ENCODE measurements at places on chromosomes 2 and 18. TPM values are rescaled to one million over a fixed set of nuclear protein-coding genes. Genes with fewer than 3 reads are reported as not detected.

ZAP70 gene
- 1.4 TPM for total RNA-seq

SIX3 gene
- total RNA-seq, result not detected

ACMSD gene
- not detected for total RNA-seq

SERPINB3 gene
- not detected for total RNA-seq

RNASEH1 gene
- 18.6 TPM for total RNA-seq

TPO gene
- 2.7 TPM for total RNA-seq

DNA sequence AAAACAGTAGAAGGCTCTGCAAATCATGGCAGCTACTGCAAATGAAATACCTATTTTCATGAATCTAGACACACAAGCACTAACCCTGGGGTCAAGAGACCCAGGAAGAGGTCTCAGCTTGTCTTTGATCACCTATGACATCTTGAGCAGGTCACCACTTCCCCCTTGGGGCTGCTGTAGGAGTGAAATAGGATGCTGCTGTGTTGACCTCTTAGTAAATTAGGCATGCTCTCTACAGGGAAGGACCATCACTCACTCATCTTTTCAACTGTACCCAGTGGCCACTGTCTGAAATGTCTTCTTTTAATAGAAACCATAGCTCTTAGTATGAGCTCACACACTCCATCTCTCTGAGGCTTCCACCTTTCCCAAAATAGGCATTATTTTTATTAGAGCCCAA, 83.8 kb downstream of the NCK2 start:
- DNase-seq, result no peak

GRCh38 chr2:157508676-157509075, 64.8 kb upstream of the CYTIP start:
- no peak for DNase-seq

DNA sequence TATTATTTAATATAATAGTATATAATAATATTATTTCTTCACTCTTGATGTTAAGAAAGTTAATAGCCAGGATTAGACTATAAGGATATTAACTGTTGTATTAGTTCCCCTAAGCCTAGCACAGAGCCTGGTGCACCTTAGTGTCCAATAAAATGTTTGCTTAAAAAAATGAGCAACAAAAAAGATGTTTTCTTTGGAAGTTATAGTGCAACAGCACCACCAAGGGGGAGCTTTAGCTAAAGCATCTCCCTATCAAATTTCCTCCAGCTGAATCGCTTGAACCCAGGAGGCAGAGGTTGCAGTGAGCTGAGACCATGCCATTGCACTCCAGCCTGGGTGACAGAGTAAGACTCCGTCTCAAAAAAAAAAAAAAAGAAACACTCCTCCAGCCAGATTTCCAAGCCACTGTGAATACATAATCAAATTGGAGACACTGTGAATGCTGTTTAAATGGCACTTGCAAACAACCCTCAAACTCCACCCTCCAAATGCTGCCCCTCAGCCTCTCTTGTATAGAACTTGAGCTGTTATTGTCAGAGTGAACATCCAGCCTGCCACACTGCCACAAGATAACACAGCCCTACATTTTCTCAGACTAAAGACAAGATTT, 221.9 kb downstream of the DYM start:
- no peak for DNase-seq

DNA sequence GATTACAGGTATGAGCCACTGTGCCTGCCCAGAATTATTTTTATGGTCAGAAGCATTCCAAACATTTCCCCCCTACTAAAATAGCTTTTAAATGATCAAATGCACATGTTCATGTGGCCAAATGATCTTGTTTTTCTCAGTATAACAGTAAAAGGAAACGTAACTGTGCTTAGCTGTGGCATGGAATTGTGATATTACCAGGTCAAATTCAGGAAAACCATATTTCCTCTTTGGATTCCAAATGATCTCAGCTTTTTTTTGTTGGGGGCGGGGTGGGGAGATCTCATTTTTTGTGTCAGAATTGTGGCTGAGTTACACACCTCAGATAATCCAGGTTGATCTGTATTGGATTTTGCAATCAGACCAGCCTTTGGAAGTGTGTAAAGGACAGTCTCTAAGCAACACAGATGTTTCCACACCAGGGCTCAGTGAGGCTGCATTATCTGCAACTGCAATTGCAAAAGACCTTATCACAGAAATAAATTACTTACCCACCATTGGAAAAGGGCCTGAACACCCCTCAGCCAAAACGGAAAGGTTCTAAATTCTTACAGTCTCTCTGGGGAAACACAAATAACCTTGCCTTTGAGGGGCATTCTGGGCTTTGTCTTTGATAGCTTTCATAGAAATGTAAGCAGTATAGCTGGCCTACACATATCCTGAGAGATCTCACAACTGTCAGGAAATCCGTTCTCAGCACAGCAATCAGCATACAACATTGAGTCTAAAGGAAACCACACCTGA, 8.4 kb downstream of the CASP10 start:
- no peak for DNase-seq

- peak; percentile 32 for DNase-seq
These were observed 185.2 kb downstream of the SMAD2 start for GRCh38 chr18:47745227-47745626.

DNA sequence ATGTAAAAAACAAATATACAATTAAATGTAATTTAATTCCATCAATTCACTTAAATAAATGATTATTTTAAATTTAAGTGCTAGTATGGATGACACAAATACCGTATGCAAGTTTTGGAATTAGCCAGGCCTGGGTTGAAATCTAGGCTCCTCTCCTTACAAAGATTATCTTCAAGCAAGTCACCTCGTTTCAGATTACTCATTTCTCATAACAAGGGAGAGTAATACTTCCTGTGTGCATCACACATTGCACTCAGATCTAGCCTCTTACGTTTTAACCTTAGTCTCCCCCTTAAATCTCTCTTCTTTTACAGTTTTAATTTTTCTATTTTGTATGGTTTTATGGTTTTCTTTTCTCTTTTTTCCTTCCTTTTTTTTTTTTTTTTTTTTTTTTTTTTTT, 1475.9 kb upstream of the NXPH2 start:
- no peak for DNase-seq

DNA sequence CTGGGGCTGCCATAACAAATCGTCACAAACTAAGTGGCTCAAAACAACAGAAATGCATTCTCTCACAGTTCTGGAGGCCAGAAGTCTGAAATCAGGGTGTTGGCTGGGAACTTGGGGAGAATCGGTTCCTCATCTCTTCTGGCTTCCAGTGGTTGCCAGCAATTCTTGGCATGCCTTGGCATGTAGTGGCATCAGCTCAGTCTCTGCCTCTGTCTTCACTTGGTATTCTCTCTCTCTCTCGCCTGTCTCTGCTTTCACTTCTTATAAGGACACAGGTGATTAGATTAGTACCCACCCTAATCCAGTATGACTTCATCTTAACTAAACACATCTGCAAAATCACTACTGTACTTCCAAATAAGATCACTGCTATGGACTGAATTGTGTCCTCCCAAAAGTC, 695.4 kb upstream of the ID2 start:
- DNase-seq, result no peak

- DNase-seq, result no peak
These were observed 21.1 kb upstream of the NFATC1 start for GRCh38 chr18:79374408-79375171.
